Activated CD8-positive, alpha-beta memory T cell treated with anti-CD3 and anti-CD28 coated beads, Interleukin-2, amount 10 ng/mL, durations not matched to agents 7 days and 5 days (primary cell): ENCODE measurements at places on chromosomes 4 and X.
A peak's percentile ranks its signal among the peaks of the same experiment; 100 is the strongest.

DNA sequence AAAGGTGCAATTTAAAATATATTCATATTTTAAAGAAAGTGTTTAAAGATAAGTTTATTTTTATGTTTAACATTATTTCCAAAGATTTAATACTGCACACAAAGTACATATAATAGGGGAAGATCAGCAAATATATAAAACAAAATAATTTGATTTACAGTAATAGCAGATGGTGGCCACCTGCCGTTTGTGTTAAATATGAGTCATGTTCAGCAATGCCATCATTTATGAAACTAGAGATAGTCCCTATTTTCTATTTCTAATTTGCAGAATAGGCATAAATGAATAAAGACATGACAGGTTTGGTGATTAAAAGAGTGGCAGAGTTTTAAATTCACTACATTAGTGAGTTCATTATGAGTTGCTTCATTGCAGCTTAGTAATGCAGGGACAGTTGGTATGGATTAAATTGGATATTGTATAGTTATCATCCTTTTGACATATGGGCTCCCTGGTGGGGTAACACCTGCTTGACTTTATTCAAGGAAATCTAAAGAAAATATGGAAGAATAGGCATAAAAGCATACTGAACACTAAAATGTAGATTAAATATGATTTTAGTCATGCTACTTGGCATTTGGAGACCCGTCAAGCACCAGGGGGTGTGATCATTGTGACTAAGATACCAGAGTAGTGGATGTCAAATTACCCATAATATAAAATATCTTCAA is 78.8 kb upstream of the BANK1 start:
- H3K36me3 ChIP-seq = no peaks in the 10 kb centered on the region
- no peaks in the 10 kb centered on the region for H3K4me1 ChIP-seq
- DNase-seq = no peak
- no peak overlapping the region for H3K27ac ChIP-seq
- no peaks in the 10 kb centered on the region for H3K27me3 ChIP-seq

GRCh38 chr4:87073199-87074120 is 138.6 kb downstream of the AFF1 start:
- H3K4me3 ChIP-seq = peak overlapping the region; percentile 68
- H3K36me3 ChIP-seq = peaks cover 2% of the 10 kb centered on the region
- H3K4me1 ChIP-seq = peaks cover 30% of the 10 kb centered on the region
- H3K27me3 ChIP-seq = no peaks in the 10 kb centered on the region

- no peak overlapping the region for H3K27ac ChIP-seq
- H3K4me1 ChIP-seq = peaks cover 19% of the 10 kb centered on the region
- DNase-seq = no peak
- no peaks in the 10 kb centered on the region for H3K27me3 ChIP-seq
- H3K4me3 ChIP-seq = no peak overlapping the region
- peaks cover 2% of the 10 kb centered on the region for H3K36me3 ChIP-seq
Observed at GRCh38 chrX:10079231-10079630, 77.5 kb upstream of the CLCN4 start.

GRCh38 chrX:79368441-79368840 is 1.3 kb upstream of the ITM2A start:
- H3K36me3 ChIP-seq = peaks cover 6% of the 10 kb centered on the region
- no peak overlapping the region for H3K4me3 ChIP-seq
- no peak for DNase-seq

GRCh38 chr4:54189140-54189539 is 40.0 kb upstream of the PDGFRA start:
- no peaks in the 10 kb centered on the region for H3K4me1 ChIP-seq
- peaks cover 3% of the 10 kb centered on the region for H3K27me3 ChIP-seq
- no peak overlapping the region for H3K4me3 ChIP-seq
- no peak overlapping the region for H3K27ac ChIP-seq
- no peaks in the 10 kb centered on the region for H3K36me3 ChIP-seq

DNA sequence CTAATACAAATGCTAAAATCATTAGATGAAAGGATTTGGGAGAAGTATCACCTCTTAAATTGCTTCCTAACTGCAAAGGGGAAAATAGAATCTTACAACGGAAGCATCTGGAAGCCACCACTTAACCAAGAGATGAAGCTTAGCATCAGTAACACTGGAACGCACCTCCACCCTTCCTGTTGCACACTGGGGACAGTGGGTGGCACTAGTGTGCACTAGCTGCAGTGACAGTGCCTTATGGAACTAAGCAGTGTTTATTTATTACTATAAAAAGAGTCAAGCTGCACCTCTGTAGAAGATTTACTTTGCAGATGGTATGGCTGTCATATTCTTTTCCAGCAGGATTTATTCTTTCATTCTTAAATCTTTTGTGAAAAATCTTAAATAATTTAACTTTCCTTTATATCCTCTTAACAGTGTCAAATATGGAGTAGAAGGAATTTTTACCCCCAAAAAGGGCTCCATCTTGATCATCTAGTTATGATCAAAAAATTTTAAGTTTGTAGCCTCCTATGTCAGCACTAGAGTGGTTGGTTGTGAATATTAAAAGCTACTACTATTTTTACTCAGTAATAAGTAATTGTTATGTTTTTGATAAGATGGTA is 76.7 kb downstream of the SCD5 start:
- DNase-seq = peak; percentile 59
- H3K27ac ChIP-seq = no peak overlapping the region
- H3K4me3 ChIP-seq = no peak overlapping the region
- peaks cover 2% of the 10 kb centered on the region for H3K4me1 ChIP-seq
- no peaks in the 10 kb centered on the region for H3K27me3 ChIP-seq
- no peaks in the 10 kb centered on the region for H3K36me3 ChIP-seq

DNA sequence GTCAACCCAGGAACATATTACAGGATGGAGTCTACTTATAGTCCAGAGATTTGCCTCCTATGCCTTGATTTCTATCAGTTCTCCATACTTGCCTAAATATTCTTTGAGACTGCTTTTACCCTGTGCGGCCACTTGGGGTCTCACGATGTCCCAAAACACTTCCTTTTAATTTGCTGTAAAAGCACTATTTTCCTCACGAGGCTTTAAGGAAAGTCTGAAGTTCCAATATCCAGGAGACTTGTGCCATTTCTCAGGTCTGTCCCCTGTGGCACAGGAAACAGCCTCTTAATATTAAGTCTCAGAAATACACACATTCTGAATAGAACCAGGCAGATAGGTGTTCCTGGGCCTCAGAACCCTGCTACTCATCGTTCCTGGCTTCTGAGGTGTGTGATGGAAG is 142.9 kb downstream of the TMEM164 start:
- peaks cover 7% of the 10 kb centered on the region for H3K4me1 ChIP-seq
- no peak overlapping the region for H3K27ac ChIP-seq
- H3K27me3 ChIP-seq = no peaks in the 10 kb centered on the region
- DNase-seq = no peak
- no peak overlapping the region for H3K4me3 ChIP-seq

DNA sequence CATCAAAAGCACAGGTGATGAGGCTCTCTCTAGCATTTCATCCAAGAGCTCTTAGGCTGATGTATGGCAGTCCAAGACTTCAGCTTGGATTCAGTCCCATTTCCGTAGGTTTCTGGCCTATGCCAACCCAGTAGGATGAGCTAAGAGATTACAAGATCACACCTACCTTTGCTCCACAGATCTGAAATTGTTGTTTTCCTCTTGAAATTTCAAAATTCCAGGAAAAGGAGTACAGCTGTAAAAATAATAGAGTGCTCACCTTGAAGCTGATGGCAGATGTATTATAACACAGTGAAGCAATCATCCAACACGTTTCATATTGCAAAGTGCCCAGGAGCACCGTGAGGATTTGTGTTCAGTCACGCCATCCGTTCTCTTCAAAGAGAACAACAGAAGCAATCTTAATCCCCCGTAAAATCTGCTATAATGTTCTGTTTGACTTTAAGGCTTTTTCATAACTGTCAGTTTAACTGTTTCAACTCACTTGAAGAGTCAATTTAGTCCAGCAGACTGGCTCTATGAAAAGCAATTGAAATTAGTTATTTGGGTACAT is 137.5 kb downstream of the CPE start:
- DNase-seq = no peak
- H3K36me3 ChIP-seq = no peaks in the 10 kb centered on the region
- H3K4me3 ChIP-seq = no peak overlapping the region
- H3K4me1 ChIP-seq = no peaks in the 10 kb centered on the region
- no peak overlapping the region for H3K27ac ChIP-seq

DNA sequence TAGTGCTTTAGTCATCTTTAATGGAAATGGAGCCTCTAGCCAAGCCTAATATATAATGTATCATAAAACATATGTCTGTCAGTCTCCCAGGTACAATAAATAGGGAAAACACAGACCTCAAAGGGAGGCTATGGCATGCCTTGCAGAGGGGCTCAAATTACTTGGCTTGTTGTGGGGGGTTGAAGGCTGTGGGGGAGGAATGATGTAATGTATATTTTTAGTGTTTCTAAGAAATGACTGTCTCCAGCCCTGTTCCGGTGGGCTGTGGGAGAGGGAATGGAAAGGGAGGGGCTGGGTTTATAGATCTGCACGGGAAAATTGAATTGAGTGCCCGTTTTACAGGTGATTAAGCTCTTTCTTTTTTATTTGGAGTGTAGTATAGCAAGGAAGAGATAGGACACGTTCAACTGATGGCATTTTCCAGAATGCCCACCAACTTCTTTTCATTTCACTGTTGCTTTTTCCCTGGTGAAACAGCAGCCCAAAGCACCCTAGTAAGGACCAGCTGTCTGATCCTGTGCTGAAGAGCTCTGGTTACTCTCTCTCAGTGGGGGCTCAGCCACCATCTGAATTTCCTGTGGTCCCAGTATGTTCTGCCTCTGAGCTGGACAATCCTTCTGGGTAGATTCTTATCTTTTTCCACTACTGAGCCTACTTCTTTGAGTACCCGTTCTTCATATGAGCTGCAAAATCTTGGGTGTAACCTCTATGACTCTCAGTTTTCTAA is 220.7 kb upstream of the CASK start:
- H3K27me3 ChIP-seq = no peaks in the 10 kb centered on the region
- H3K4me3 ChIP-seq = no peak overlapping the region
- no peak overlapping the region for H3K27ac ChIP-seq
- no peaks in the 10 kb centered on the region for H3K4me1 ChIP-seq
- peaks cover 4% of the 10 kb centered on the region for H3K36me3 ChIP-seq

GRCh38 chr4:128410037-128410436 is 122.4 kb upstream of the PGRMC2 start:
- H3K27me3 ChIP-seq = peaks cover 2% of the 10 kb centered on the region
- DNase-seq = no peak
- H3K36me3 ChIP-seq = no peaks in the 10 kb centered on the region
- no peaks in the 10 kb centered on the region for H3K4me1 ChIP-seq

DNA sequence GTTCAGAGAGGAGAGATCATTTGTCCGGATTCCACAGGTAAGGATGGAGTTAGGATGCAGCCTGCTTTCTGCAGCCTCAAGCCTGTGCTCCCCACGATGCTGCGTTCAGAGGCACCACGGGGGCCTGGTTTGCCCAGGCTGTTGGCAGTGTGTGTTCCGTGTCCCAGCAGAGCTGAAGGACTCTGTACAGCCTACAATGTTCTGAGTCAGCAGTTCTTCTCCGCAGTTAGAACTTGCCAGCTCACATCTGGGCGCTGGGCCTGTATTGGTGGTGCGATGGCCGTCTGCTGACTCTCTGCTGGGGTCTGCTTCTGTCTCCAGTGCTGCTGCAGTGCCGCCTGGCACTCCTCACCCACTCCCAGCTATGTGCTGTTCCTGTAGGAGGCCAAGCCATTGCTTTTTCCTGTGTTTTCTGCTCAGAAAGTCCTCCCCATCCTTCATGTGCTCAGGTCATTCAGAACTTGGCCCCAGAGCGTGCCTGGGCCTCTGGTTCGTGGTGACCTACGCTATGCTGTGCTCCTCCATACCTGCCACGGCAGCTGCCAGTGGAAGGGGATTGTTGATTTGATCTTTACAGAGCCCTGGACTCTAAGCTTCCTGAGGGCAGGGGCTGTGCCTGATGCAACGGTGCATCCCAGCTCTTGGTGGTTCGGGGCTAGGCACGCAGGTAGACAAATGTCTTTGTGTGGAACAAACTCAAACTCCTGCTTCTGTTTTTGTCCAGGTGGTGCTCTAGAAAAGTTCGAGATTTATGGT is 42.6 kb upstream of the TADA2B start:
- H3K4me1 ChIP-seq = peaks cover 22% of the 10 kb centered on the region
- H3K27me3 ChIP-seq = no peaks in the 10 kb centered on the region
- peak overlapping the region; percentile 87 for H3K27ac ChIP-seq
- no peak for DNase-seq
- H3K36me3 ChIP-seq = peaks cover 51% of the 10 kb centered on the region

- H3K27me3 ChIP-seq = no peaks in the 10 kb centered on the region
- DNase-seq = no peak
- H3K4me1 ChIP-seq = no peaks in the 10 kb centered on the region
- no peaks in the 10 kb centered on the region for H3K36me3 ChIP-seq
- no peak overlapping the region for H3K4me3 ChIP-seq
Observed at GRCh38 chrX:107978707-107979307, 3.4 kb downstream of the TEX13B start.

DNA sequence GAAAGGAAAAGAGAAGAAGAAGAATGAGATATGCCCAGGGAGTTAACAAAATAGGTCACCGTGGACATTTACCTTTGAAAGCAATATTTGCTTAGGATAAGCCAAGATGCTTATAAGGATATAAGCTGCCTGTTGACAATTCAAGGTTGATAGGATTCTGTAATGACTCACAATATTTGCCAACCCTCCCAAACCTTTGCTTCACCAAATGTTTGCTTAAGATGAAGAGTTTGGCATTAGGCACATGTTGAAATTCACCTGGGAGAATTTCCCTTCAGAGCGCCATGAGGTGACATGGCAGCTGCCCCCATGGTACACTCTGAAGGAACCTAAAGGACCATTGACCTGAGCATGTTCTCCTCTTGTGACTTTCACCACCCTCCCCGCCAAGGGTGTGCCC is 4.6 kb downstream of the PALLD start:
- H3K4me3 ChIP-seq = no peak overlapping the region
- peaks cover 19% of the 10 kb centered on the region for H3K27me3 ChIP-seq
- peaks cover 10% of the 10 kb centered on the region for H3K4me1 ChIP-seq
- no peak overlapping the region for H3K27ac ChIP-seq
- peaks cover 6% of the 10 kb centered on the region for H3K36me3 ChIP-seq
- DNase-seq = no peak

- no peak for DNase-seq
- no peaks in the 10 kb centered on the region for H3K27me3 ChIP-seq
- H3K4me1 ChIP-seq = peaks cover 48% of the 10 kb centered on the region
- peak overlapping the region; percentile 95 for H3K27ac ChIP-seq
- H3K4me3 ChIP-seq = peak overlapping the region; percentile 93
Observed at GRCh38 chr4:25235401-25235800, 1.6 kb downstream of the PI4K2B start.

GRCh38 chrX:98962996-98963395 is 1447.1 kb downstream of the PCDH19 start:
- no peaks in the 10 kb centered on the region for H3K4me1 ChIP-seq
- H3K27me3 ChIP-seq = no peaks in the 10 kb centered on the region
- H3K27ac ChIP-seq = no peak overlapping the region
- no peak for DNase-seq
- H3K4me3 ChIP-seq = no peak overlapping the region

GRCh38 chrX:154051201-154051810 is 31.6 kb upstream of the IRAK1 start:
- H3K27me3 ChIP-seq = no peaks in the 10 kb centered on the region
- H3K27ac ChIP-seq = peak overlapping the region; percentile 62
- no peak overlapping the region for H3K4me3 ChIP-seq
- peak; percentile 75 for DNase-seq
